AML-193 (cell line): ENCODE measurements at places on chromosomes 5 and 9.

DNA sequence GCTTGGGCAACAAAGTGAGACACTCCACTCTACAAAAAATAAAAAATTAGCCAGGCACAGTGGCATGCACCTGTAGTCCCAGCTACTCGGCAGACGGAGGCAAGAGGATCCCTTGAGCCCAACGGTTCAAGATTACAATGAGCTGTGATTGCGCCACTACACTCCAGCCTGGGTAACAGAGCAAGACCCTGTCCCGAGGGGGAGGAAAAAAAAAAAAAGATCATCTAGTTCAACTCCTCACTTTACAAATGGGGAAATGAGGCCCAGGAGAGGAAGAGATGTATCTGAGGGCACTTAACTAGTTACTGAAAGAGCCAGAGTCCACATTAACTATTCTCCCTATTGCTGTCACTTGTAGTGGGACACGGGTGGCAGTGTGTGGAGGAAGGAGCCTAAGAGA, 13.8 kb downstream of the PDCL start:
- DNase-seq, result no peak

- DNase-seq, result no peak
Observed at GRCh38 chr5:10689391-10690081, 71.5 kb downstream of the DAP start.

GRCh38 chr9:110844121-110844520, 175.5 kb downstream of the MUSK start:
- no peak for DNase-seq

GRCh38 chr9:16044579-16044881, 491.7 kb downstream of the CCDC171 start:
- DNase-seq, result no peak

- DNase-seq, result no peak
Observed at GRCh38 chr9:99197124-99197630, 24.6 kb downstream of the ALG2 start.

- no peak for DNase-seq
Observed at GRCh38 chr5:1004461-1005248, 3.9 kb upstream of the NKD2 start.

- DNase-seq, result peak; percentile 37
Observed at GRCh38 chr5:43609752-43610151, 6.8 kb downstream of the NNT start.

DNA sequence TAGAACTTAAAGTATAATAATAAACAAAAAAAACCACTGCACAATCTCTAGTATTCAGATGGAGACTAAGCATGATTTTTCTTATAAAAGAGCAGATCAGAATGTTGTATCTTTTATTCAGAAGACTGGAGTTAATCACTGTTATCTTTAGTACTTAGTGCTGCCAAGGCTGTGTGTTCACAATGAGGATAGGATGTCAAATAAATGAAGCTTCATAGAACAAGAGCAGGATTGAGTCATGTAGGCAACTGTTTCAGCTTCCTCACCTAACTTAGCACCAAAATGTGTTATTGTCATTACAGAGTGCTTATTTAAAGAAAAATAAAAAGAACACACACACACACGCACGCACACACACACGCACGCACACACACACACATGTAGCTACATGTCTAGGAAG, 58.1 kb upstream of the CDKN2B start:
- no peak for DNase-seq

GRCh38 chr9:90641884-90642487, 638 bp downstream of the DIRAS2 start:
- DNase-seq, result no peak

DNA sequence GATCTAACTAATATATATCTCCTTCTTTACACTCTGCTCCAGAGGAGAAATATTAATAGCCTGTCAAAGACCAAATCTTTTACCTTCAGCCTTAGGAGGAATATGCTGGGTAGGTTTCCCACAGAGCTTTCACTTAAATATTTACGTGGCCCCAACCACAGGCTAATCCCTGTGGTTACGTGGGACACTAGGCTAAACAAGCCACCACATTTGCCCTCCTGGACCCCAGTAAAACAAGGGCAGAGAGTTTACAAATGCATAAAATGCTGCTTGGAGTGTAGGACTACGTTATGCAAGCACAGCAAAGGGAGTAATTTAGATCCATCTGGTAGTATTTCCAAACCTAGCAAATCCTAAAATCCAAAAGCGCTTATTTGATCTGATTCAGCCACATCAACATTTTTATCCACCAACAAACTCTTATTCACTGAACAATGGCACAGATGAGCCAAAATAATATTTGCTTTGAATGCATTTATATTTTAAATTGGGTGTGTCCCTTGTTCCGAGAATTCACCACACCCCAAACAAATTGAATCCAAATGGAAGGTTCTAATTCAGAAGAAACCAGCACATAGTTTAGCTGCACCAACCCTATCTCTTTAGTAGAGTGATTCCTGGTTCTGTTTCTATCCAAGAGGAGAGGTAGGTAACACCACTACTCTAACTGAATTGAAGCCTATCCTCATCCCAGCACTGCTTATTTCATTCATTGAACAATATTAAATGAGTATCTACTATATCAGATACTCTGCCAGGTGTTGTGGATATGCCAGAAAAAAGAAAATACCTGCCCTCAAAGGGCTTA, 179.0 kb downstream of the TSSK1B start:
- DNase-seq, result no peak

DNA sequence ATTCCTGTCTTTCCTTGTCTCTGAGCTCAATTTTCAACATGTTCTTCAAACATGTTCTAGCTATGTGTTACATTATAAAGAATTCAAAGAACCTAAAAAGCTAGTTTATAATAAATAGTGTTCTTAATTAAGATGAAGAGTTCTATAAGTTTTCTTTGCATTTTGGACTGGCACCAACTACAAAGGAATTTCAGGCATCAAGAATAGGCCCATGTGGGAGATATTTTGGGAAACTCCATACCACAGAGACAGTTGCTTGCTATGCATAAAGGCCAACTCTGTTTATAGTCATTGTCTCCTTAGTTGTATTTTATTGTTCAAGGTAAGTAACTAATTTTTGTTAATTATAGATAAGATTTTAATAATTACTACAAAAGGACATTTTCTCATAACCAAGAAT, 4.5 kb downstream of the SLF1 start:
- no peak for DNase-seq

- no peak for DNase-seq
Observed at GRCh38 chr5:157864067-157864466, 5.1 kb upstream of the CLINT1 start.

DNA sequence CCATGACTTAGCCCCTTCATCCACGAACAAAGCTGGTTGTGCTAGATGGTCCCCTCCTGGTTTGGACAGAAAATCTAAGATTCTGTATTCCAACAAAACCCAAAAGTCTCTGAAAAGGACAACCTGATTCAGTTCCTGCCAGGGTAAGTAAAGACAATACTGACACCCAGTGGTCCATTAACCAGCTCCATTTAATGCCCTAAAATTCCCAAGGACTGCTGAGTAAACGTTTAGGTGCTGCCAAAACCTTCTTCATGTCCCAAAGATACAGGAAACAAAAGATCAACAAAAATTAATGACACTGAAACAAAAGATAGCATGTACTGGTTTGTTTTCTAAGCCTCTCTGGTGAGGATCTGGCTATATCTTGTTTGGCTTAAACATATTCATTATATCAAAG, 25.3 kb upstream of the PPP1R2B start:
- peak; percentile 17 for DNase-seq

DNA sequence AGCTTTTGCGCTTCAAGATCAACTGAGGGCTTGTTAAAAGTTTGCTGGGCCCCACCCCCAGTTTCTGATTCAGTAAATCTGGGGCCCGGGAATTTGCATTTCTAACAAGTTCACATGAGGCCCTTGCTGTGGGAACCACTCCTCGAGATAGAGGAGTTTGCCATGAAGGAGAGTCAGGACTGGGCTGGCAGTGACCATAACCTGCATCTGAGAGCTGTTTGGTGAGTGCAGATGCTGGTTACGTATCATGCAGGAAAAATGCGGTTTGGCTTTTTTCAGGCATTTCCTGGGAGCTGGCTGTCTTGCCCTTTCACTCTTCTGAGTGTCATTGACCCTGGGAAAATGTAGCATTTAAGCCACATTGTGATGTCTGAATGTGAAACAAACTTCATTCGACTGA, 9.4 kb upstream of the ANGPTL2 start:
- no peak for DNase-seq

DNA sequence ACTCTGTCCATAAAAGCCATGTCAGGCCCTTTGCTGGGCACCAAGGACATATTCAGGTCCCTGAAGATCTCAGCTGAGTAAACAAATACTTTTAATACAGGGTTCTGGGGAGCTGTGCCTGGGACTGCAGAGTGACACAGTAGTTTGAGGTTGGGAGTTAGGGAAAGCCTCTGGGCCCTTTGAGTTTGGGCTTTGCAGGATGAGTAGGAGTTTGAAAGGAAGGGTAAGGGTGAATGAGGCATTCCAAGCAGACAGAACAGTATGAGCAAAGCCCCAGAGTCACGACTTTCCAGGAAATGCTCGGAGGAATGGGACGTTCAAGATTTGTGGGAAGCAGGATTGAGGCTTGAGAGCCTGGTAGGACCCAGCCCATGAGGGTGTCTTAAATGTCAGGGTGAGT, 13.3 kb downstream of the CRB2 start:
- no peak for DNase-seq

GRCh38 chr9:111805830-111806241, 11.1 kb upstream of the SHOC1 start:
- no peak for DNase-seq

DNA sequence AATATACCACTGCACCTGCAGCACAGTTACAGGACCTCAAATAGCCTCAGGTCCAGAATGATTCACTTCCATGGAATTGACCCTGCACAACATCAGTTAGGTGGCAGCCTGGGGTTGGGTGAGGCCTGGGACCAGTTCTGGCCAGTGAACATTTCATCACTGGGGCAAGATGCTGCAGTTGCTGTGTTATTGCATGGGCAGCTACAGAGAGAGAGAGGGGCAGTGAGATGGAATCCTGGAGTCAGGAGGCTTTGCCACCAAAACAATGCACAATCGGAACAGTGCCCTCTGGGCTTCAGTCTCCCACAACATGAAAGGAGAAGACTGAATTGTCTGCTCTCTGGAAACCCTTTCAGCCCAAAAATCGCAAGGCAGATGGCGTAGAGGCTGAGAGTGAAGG, 51.8 kb downstream of the SH3TC2 start:
- DNase-seq, result no peak

DNA sequence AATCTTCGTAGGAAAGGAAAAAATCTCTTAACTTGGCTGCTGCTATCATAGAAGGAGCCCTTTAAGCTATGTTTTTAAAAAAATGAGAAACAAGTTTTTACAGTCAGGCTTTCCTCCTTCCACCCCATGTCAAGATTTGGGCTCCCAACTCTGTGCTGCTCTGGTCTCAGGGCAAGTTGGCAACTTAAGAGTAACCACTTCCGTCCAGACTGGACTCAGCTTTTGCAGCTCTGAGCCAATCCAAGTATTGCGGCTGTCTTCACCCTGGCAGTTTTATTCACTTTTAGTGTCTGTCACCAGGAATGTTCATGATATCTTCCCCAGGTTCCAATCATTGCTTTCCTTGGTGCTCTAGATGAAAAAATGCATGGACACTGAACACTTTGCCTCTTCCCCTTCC, 115.9 kb upstream of the GAS1 start:
- no peak for DNase-seq
